ENCODE measurements at places on chromosomes 3 and 15.
A peak's percentile ranks its signal among the peaks of the same experiment; 100 is the strongest.

- no peak for DNase-seq
Measured at GRCh38 chr15:56672721-56673120, 60.6 kb downstream of the ZNF280D start.

DNA sequence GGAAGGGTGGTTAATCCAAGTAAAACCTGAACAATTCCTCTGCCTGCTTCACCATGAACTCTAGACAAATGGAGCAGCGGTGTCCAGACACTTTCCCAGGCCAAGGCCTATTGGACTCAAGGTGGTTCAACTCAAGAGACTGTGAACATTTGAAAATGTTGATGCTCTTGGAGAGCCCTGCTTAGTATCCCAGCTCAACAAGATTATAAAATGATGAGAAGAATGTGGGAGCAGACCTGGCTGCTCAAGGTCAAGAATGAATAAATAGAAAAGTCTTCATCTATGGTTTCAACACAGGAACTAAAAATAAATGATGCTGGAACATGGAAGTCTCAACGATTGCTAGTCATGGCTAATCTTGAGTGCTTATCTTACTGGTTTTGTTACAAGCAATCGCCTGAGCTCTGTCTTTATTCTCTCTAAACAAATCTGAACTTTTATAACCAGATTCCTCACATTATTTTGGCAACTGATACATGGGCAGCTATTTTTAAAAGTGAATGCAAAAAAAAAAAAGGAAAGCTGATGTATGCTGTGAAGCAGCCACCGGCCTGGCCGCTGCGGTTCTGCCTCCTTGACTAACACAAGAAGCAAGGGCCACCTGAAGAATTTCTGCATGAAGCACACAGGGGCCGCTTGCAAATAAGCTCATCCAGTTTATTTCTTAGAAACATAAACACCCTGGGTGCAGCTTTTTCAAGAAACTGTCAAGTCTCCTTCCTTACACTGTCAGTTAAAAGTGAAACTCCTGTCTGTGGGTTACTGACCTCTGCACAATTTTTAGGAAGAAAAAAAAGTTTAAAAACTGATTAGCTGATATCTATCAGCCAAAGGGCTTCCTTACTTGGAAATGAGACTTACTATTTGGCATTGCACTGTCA, 120.1 kb upstream of the ARHGEF3 start:
- DNase-seq, result peak; percentile 79

DNA sequence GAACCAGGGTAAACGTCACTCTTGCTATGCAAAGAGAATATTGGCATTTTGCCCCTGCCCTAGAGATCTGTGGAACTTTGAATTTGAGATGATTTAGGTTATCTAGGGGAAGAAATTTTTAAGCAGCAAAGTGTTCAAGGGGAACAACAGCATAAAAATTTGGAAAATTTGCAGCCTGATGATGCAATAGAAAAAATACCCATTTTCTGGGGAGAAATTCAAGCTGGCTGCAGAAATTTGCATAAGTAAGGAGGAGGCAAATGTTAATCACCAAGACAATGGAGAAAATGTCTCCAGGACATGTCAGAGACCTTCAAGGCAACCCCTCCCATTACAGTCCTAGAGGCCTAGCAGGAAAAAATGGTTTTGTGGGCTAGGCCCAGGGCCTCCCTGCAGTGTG, 4.4 kb upstream of the RPL32 start:
- no peak for DNase-seq

DNA sequence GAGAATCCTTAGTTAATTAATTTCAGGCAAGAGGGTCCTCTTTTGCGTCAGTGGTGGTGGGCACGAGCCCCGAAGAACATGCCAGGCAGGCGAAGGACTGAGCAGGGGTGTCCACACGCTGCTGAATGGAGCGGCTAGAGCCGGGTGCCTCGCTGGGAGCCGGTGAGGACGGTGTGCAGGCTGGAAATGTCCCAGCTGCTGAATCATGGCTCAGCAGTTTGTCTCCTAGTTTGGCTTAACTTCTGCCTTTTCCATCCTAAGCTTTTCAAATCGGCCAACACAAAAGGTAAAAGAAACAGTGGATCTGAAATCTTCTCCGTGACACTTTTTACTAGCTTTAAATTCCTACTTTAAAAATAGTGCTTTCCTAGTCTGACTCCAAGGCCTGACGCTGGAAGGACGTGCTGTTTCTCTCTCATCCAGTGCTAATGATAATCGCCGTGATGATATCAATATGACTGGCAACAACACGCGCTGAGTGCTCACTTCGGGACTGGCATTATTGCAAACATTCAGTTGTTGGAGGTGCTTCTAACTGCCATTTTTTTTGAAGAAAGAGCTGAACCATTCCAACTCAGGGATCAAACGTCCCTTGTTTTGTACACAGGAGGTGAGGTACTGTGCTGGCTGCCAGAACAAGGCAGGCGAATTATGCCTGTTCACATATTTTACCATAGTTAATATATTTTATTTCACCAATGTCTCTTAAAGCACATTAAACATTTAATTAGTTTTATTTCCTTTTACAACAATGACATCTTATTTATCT, 19.8 kb downstream of the PCSK6 start:
- no peak for DNase-seq

DNA sequence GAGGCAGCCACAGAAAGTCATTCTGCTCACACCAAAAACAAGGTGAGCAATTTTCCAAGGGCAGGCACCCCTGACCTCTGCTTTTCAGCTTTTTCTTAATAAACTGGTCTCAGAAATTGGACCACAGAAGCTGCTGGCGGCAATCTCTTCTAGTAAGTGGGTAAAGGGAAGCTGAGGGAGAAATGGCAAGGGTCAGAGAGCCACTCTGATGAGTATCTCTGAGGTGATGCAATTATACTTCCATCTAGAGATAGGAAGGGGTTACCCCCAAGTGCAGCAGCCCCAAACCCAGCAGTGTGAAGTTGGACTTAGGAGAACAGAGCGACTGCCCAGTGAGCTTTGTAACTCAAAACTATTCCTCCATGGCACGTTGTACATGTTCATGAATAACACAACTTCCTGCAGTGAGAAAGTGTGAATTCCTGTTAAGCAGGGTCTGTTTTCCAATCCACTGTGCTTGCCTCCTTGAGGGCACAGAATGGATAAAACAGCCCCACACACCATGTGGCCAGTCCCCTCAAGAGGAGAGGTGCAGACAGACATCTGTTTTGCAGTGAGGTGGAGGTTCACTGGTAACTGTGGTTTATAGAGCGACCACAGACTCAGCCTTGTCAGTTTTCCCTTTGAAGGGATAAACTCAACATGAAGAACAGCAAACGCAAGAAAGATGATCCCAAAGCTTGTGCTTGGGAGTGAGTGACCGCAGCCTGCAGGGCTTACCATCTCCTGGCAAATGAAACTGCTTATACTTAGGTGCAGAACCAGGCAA, 683.4 kb upstream of the CFAP20DC start:
- DNase-seq, result no peak

DNA sequence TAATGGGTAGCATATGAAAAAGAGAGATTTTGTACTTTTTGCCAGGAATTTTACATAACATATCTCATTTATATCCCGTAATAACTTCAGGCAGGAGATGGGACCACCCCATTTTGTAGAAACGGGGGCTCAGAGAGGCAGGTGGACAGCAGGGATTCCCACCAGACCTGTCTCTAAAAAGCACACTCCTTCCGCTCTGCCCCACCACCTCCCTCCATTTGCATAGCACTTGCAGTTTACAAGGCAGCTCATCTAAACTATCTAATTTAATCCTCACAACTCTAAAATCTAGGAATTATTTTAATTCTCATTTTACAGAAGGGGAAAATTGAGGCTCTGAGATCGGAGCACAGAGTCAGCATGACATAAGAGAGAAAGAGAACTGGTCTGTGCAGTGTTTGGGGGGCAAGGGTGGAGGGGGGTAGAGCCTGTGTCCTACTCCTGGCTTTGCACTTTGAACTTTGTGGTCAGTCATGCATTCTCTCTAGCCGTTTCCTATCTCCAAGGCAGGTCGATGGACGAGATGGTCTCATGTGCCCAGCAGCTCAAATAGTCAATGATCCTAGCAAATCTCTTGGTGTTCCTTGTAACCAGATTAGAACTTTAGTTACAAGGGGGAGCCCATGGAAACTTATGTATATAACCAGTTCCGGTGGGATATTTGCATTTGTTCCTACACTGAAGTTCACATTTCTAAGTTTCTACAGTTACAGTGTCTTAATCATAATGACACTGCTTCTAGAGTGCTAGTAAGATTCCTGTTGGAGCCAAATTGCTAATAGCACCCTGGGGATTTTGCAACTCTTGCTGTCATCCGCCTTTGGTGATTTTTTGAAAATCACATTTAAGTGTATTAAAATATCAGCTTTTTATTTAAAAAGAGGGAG, 18.6 kb downstream of the CRYGS start:
- DNase-seq, result no peak

GRCh38 chr3:127374086-127375010, 86.5 kb upstream of the PRR20G start:
- no peak for DNase-seq

GRCh38 chr3:14340960-14341708, 61.3 kb upstream of the SLC6A6 start:
- no peak for DNase-seq

GRCh38 chr15:64635499-64636495, 139.6 kb downstream of the RBPMS2 start:
- DNase-seq, result peak; percentile 48

DNA sequence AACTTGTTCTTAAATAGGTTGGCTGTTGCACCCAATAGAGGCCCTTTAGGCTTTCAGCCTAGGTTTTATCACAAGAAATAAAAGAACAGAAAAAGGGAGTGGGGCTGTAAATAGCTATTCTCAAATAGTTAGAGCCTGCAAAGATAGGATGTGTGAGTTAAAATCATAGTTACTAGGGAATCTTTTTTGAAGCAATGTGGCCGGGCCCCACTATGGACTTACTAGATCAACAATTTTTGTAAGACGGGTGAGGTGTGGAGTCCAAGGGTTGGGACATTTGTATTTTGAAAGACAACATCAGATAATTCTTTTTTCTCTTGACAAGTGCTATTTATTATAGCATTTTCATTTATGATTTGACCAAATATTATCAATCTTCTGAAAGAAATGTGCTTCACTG, 5.8 kb downstream of the NECTIN3 start:
- no peak for DNase-seq

DNA sequence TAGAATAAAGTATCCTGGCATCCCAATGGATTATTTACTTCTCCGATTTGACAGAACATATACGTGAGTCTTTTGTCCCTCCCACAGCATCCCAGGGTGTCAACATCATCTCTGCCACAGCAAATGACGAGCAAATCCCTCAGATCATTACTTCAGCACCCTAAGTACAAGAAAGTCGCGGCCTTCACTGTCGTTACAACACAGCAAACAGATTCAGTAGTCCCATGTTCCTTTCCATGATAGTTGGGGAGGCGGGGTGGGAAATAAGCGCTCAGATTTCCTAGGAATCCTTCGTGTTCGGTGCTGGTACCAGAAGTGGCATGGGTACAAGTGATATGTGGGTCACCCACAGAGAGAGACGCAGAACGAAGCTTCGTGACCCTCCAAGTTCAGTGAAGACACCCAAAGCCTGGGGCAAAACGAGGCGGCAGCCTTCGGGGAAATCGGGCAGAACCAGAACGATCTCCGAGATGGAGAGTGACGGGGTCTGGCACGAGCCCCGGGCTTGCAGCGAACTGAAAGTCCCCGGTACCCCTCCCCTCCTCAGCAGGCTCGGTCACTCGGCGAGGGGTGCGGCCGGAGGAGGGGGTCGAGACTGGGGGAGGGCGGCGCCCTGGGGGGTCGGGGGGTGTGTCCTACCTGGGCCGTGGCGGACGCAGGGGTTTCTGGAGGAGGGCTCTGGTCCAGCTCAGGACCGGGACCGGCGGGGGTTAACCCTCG, 619 bp downstream of the TTBK2 start:
- DNase-seq, result peak; percentile 27

DNA sequence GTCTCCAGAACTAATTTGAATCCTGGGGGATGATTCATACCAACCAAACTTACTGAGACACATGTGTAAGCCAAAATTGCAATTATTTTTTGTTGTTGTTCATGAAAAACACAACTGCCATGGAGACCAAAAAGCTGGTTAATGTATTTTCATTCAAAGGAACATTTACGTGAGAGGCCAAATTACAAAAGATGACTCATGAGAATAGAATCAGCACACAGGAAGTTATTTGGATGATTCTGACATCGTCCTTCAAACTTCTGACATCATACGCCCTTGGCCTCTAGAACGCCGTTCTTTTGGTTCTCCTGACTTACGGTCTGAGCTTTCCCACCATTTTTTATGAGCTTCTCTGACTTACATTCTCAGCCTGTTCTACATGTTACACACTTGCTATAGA, 3.0 kb upstream of the ZNF280D start:
- no peak for DNase-seq

DNA sequence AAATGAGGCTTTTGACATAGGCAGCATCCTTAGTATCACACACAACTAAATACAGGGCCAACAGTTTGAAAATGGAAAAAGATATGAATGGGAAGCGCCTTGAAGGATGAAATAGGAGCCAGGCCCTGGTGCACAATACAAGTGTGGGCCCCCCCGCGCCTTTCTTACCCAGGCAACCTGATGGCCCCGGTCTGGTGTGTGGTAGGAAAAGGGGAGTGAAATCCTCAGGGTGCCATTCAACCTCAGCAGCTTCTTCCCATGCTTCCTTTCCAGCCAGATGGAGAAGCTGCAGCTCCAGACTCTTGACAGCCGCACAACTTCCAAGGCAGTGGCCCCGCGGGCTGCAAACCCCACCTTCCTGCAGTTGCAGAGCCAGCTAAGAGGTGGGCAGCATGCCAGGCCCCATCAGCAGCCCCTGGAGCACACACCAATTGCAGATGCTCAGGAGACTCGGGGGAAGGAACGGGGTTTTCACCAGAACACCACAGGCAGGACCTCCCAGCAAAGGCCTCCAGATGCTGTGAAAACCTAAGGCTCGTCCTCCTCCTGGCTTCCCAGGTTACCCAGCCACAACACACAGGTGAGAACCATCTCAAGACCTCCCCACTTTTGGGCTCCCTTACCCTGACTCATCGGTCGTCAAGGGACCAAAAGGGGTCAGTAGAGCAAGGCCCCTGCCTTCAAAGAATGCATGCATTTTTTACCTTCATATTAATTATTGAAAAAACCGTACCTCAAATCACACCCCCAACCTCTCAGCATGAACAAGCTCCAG, 101.6 kb downstream of the CPN2 start:
- DNase-seq, result no peak

GRCh38 chr15:32643907-32644445, 2.5 kb downstream of the SCG5 start:
- DNase-seq, result no peak

DNA sequence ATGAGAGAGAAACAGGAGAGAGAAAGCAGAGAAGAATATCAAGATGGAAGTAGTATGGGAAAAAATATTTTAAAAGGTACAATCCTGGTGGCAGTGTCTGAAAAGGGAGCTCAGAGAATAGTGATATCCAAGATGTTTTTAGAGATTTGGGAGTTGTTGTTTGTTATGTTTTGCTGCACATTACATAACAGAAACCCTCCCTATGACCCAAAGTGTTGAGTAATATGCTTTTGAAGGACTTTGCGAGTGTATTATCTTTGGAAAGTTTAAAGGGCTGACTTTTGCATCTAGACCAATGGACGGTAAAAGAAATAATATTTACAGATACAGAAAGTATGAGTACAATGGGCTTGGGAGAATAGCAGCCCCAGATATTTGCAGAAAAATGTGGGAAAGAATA, 759.7 kb downstream of the NTRK3 start:
- DNase-seq, result no peak

GRCh38 chr15:63461230-63461985, 43.0 kb upstream of the USP3 start:
- DNase-seq, result no peak

- no peak for DNase-seq
Measured at GRCh38 chr3:64808061-64808460, 120.3 kb upstream of the ADAMTS9 start.

- DNase-seq, result no peak
Measured at GRCh38 chr3:70947579-70947978, 635.1 kb upstream of the MDFIC2 start.

GRCh38 chr3:142947799-142948575, 15.5 kb downstream of the PAQR9 start:
- peak; percentile 19 for DNase-seq
